Panc1 (cell line): ENCODE measurements at places on chromosomes 6 and 20. TPM values are rescaled to one million over a fixed set of nuclear protein-coding genes. Genes with fewer than 3 reads are reported as not detected.

The CBFA2T2 gene
- total RNA-seq: 16.3 TPM

The GSTA1 gene
- total RNA-seq: 0.28 TPM

The SGK2 gene
- 0.90 TPM for total RNA-seq

- DNase-seq: no peak
Measured at GRCh38 chr6:7960141-7960540, 49.6 kb upstream of the TXNDC5 start.

GRCh38 chr6:37776566-37776965 lies 43.0 kb upstream of the ZFAND3 start:
- DNase-seq: no peak

GRCh38 chr6:124433387-124434160 lies 528.7 kb upstream of the RNF217 start:
- DNase-seq: no peak

DNA sequence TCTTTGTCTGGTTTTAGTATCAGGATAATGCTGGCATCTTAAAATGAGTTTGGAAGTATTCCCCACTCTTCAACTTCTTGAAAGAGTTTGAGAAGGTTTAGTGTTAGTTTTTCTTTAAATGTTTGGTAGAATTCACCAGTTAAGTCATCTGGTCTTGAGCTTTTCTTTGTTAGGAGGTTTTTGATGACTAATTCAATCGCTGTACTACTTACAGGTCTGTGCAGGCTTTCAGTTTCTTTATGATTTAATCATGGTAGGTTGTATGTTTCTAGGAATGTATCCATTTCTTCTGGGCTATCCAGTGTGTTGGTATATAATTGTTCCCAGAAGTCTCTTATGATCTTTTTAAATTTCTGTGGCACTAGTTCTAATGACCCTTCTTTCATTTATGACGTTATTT lies 215.5 kb downstream of the LRFN2 start:
- no peak for DNase-seq

DNA sequence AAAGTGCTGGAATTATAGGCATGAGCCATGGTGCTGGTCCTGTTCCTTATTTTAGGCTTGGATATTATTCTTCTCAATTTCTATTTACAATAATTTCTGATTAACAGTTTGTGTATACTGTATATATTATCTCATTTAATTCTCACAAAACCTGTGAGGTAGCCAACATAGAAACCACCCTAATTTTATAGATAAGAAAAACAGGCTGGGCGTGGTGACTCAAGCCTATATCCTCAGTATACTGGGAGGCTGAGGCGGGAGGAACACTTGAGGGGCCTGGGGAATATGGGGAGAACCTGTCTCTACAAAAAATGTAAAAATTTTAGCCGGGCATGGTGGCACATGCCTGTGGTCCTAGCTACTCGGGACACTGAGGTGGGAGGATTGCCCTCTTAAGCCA lies 3.8 kb upstream of the AFG1L start:
- DNase-seq: no peak

GRCh38 chr20:48679599-48679998 lies 148.2 kb downstream of the PREX1 start:
- DNase-seq: no peak

GRCh38 chr6:165855856-165856255 lies 192.8 kb upstream of the PDE10A start:
- no peak for DNase-seq

GRCh38 chr6:21199262-21199661 lies 394.3 kb upstream of the SOX4 start:
- no peak for DNase-seq

- DNase-seq: no peak
Measured at GRCh38 chr20:41138475-41139226, 1.3 kb downstream of the PLCG1 start.

GRCh38 chr6:75213112-75213511 lies 7.3 kb upstream of the COL12A1 start:
- DNase-seq: no peak
